Omental fat pad (tissue), 4 donors: ENCODE measurements at places on chromosomes 4 and X.

DNA sequence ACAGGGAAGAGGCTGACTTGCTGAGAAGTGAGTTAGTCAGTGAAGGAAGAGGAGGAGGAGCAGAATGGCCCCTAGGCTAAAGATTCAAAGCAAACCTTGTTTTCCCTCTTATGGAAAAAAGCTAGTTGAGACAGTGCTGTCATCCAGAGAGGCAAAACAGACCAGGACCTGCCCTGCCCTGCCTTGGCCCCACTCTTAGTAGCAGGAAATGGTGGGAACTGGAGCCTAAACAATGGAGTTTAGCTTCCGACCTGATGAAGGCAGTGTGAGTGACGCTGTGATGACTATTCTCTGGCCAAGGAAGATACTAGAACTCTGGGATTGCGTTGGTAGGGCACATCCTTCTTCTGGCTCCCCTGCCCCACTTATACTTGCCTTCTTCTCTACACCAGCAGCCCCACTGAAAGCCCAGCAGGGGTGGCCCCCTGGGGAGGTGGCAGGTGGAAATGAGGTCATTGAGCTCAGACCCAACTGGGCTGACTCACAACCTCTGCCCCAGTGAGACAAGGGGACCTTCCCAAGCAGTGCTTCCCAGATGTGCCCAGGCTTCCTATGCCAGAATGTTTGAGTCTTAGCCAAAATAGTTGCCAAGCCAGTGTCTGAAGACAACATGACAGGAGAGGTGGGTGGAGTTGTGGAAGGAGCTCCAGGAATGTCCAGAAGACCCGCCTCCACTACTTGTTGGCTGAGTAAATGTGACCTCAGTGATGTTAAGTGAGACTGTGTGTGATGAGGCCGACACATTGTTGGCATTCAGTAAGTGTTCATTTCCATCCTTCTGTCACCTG, 38.8 kb downstream of the MSN start:
- no peak for DNase-seq

- no peak for DNase-seq
These were observed 2.3 kb upstream of the UBA1 start for GRCh38 chrX:47191331-47191730.

DNA sequence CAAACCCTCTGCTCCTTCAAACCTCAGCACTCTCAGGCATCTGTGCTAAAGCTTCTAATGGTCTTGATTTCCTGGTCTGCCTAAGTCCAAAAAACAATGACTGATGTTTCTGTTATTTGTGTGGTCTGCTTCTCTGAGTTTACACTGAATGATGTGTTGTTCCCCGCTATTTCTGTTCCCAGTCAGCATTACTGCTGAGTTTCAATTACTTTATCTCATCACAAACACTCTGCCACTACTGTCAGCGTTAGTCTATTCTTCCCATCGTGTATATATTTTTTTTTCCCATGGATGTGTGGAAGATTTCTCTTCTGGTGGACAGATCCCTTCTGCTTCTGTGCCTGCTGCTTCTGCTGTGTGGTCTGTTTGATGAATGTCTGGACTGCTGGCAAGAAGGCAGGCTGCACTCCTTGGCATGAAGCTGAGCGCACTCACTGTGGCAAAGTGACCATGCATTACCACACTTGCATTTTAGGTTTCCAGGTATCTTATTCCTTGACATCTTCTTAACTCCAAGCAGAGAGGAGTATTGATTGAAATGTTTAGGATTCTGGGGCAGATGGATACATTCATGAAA, 106.9 kb upstream of the PAQR3 start:
- DNase-seq: no peak

GRCh38 chrX:48022738-48023137, 15.9 kb downstream of the SPACA5 start:
- no peak for DNase-seq

- DNase-seq: no peak
These were observed 490.3 kb upstream of the EPHA5 start for GRCh38 chr4:66160606-66161005.

- no peak for DNase-seq
These were observed 622.7 kb downstream of the RAB28 start for GRCh38 chr4:12861422-12861821.

DNA sequence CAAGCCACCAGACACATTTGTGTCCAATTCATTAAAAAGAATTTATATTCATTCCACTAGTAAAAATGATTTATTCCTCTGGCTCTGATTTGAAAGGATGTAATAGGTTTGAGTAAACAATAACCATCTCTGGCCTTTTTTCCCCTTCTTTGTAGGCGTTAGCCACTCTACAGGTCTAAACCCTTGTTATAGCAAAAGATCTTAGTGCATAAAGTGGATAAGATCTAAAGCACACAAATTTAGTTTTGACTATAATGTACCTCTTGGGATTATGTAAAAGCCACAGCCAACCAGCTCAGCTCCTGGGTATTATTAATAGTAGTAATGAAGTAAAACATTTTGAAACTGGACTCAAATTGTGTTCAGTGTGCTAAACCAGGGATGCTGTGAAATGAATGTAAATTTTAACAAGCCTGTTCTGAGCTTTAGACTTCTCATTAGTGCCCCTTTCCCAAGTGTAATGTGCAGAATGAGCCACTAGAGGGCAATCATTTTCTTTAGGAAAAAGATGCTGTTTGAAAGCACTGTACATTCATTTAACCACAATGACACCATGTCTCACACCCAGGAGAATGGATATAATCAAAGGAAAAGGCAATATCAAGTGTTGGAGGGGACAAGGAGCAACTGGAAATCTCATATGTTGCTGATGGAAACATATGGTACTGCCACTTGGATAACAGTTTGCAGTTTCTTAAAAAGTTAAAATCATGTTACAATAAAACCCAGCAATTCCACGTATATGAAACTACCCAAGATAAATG, 69.7 kb downstream of the KLHL8 start:
- no peak for DNase-seq
